Large intestine (tissue), 12 donors: ENCODE measurements at places on chromosomes 13 and 19. TPM values are rescaled to one million over a fixed set of nuclear protein-coding genes. Genes with fewer than 3 reads are reported as not detected.

DNA sequence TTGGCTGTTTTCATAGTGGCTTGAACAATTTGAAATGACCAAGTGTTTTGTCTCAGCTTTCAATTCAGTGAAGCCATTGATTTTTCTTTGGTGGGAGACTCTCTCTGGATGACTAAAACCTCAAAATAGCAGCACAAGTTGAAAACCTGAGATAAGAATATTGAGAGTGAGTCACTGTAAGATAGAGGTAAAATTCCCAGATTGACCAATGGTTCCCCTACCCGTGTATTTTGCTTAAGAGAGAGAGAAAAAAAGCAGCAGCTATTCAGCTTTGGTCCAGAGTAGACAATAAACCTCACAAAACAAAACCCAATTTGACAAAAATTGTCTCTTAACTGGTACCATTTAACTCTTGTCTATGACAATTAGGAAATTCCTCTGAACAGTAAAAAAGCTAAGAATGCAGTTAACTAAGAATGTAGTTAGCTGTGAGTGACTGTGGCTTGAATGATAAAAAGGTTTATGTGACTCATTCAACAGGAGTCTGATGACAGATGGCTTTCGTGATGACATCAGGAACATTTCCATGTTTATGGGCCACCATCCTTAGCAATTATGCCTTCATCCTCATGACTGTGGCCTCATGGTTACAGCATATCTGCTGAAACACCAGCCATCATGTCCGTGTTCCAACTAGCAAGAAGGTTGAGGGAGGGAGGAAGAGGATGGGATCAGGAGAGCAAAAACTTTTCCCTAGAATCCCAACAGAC is 356.9 kb downstream of the NDFIP2 start:
- no peak overlapping the region for H3K4me3 ChIP-seq
- DNase-seq, result no peak
- H3K27me3 ChIP-seq, result no peaks in the 10 kb centered on the region

- peaks cover 7% of the 10 kb centered on the region for H3K4me1 ChIP-seq
- no peak overlapping the region for H3K4me3 ChIP-seq
- no peak for DNase-seq
Measured at GRCh38 chr19:33438987-33439781, 65.7 kb downstream of the CEBPG start.

DNA sequence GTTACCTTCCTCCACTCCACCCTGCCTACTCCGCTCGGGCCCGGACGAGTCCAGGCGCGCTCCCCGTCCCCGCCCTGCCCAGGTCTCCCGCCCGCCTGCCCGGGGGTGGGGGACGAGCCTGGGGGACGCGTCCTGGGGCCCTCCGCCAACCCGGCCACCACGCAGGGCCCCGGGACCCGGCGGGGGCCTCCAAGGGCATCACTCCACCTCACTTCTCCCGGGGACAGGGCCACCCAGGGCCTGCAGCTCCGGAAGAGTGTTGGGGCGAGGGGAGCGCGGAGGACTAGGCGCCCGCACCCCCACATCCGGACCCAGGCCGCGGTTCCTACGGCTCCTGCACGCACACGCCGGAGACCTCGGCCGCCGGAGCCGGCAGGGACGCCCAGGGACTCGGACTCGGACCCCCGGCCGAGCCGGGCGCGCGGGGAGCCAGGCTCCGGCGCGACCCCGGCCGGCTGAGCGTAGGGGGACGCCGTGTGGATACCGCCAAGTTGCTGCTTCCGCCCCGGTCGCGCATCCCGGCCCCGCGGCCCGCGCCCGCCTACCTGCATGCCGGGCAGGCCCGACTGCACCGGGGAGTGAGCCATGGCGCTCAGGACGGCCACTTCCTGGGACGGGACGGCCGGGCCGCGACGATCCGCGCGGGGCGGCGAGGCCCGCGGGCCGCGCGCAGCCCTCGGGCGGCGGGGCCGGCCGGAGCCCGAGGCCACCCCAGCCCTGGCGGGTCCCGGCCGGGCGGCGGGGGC is 534 bp downstream of the STK24 start:
- peaks cover 23% of the 10 kb centered on the region for H3K4me1 ChIP-seq
- H3K4me3 ChIP-seq, result peak overlapping the region; percentile 78
- H3K27ac ChIP-seq, result peak overlapping the region; percentile 97
- no peaks in the 10 kb centered on the region for H3K27me3 ChIP-seq
- DNase-seq, result peak; percentile 77

Gene ZNF320
- polyA plus RNA-seq, result 36.7 TPM

Gene RAVER1
- polyA plus RNA-seq, result 45.2 TPM

- H3K27me3 ChIP-seq, result no peaks in the 10 kb centered on the region
- no peak overlapping the region for H3K27ac ChIP-seq
- no peaks in the 10 kb centered on the region for H3K36me3 ChIP-seq
- DNase-seq, result peak; percentile 7
- no peak overlapping the region for H3K4me3 ChIP-seq
Measured at GRCh38 chr13:59250336-59251189, 913.2 kb downstream of the DIAPH3 start.

Gene LGI4
- 9.4 TPM for polyA plus RNA-seq

Gene NKG7
- 12.4 TPM for polyA plus RNA-seq

Gene ZNF382
- 5.4 TPM for polyA plus RNA-seq

GRCh38 chr13:20271441-20271840 is 39.3 kb upstream of the GJB6 start:
- no peak overlapping the region for H3K27ac ChIP-seq
- no peak for DNase-seq
- H3K36me3 ChIP-seq, result no peaks in the 10 kb centered on the region
- no peak overlapping the region for H3K4me3 ChIP-seq

DNA sequence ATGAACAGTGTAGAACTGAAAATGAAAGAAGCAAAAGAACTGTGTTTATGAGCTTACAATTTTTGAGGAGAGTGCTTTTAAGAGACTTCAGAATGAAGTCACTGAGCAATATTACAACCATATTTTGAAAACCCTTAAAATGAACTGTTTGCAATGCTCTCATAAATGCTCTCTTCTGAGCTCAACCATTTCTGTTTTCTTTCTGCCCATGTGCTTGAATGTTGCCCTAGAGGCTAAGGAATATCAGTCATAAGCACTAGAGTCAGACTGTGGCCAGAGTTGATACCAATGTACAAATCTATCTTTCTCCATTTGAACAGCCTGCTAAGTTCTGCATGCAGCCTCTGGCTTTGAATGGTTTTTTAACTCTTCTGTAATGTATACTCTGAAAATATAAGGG is 1092.8 kb downstream of the PCDH9 start:
- H3K27ac ChIP-seq, result no peak overlapping the region

DNA sequence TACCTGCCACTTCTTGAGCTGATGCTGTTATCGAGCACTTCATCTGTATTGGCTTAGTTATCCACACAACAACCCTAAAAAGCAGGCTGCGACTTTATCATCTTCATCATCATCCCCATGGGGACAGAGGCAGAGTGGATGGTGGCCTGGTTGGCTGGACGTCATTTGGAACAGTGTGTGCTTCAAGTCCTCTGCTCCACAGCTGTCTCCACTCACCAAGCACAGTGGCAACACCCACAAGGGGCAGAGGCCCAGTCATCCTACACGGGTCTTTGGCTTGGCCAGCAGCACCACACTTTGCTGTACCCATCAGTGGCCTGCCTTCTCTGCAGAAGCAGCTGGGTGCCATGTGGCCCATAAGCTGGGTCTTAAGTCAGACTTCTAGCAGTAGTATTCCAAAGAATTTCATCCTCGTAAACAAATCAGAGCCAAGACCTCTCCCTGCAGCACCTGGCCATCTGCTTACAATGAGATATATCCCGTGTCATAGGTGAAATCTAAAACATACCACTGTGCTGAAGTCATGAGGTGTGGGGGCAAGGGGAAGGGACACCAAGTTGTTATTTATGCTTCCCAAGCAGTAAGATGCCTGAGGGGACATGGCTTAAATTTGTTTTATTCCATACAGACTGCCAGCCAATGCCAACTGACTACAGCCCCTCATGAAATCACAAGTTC is 47.9 kb upstream of the EPHX3 start:
- no peak for DNase-seq
- H3K4me3 ChIP-seq, result no peak overlapping the region
- H3K36me3 ChIP-seq, result peaks cover 3% of the 10 kb centered on the region
- no peak overlapping the region for H3K27ac ChIP-seq
- no peaks in the 10 kb centered on the region for H3K27me3 ChIP-seq

Gene SIGLEC11
- polyA plus RNA-seq, result 23.8 TPM

GRCh38 chr19:2905918-2906519 is 5.3 kb downstream of the ZNF57 start:
- H3K27ac ChIP-seq, result no peak overlapping the region
- no peak for DNase-seq
- no peaks in the 10 kb centered on the region for H3K27me3 ChIP-seq
- H3K36me3 ChIP-seq, result peaks cover 5% of the 10 kb centered on the region
- no peak overlapping the region for H3K4me3 ChIP-seq

- DNase-seq, result no peak
- H3K27me3 ChIP-seq, result no peaks in the 10 kb centered on the region
- no peaks in the 10 kb centered on the region for H3K36me3 ChIP-seq
- no peak overlapping the region for H3K4me3 ChIP-seq
- no peak overlapping the region for H3K27ac ChIP-seq
Measured at GRCh38 chr13:95298971-95299621, 2.2 kb downstream of the ABCC4 start.

Gene GNG7
- 2.2 TPM for polyA plus RNA-seq

Gene CNN1
- 119 TPM for polyA plus RNA-seq

- no peaks in the 10 kb centered on the region for H3K4me1 ChIP-seq
- peaks cover 6% of the 10 kb centered on the region for H3K36me3 ChIP-seq
- DNase-seq, result no peak
- no peak overlapping the region for H3K27ac ChIP-seq
- H3K4me3 ChIP-seq, result no peak overlapping the region
Measured at GRCh38 chr13:44951184-44951583, 38.1 kb downstream of the NUFIP1 start.

- H3K4me3 ChIP-seq, result no peak overlapping the region
- no peaks in the 10 kb centered on the region for H3K27me3 ChIP-seq
- no peaks in the 10 kb centered on the region for H3K4me1 ChIP-seq
- H3K36me3 ChIP-seq, result no peaks in the 10 kb centered on the region
- no peak overlapping the region for H3K27ac ChIP-seq
- no peak for DNase-seq
Measured at GRCh38 chr13:29474991-29475390, 120.5 kb downstream of the SLC7A1 start.

DNA sequence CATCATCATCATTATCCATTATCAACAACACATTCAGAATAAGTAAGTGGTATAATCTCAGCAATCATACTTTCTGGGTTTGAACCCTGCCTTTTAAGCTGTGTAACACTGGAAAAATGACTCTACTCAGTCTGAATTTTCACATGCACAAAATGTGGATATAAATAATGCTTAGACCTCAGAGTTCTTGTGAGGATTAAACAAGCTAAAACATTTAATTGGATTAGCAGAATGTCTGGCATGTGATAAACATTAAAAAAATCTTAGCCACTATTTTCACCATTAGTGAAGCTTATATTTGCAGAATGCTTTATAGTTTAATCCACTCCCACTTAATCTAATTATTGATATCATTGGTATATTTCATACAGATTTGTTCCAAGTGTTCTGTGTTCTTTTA is 412.3 kb downstream of the RFC3 start:
- no peak for DNase-seq
- no peaks in the 10 kb centered on the region for H3K4me1 ChIP-seq
- H3K27me3 ChIP-seq, result no peaks in the 10 kb centered on the region
- H3K36me3 ChIP-seq, result no peaks in the 10 kb centered on the region
- no peak overlapping the region for H3K27ac ChIP-seq

Gene RCBTB2
- 14.5 TPM for polyA plus RNA-seq

DNA sequence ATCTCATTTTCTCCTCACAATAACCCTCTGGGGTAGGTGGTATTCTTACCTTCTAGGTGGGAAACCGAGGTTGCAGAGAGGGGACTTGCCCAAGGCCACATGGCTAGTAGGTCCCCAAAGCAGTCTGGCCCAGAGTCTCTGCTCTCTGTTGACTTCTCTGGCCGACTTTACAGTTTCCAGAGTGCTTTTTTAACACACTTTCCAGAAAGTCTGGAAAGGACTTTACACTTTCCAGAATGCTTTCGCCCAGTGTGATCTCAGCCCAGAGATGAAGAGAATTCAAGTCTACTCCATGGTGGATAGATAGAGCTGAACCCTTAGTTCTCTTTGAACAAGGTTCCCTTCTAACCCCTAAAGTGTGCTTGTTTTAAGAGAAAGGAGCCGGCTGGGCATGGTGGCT is 12.2 kb downstream of the ARHGAP35 start:
- no peak overlapping the region for H3K4me3 ChIP-seq
- H3K27me3 ChIP-seq, result no peaks in the 10 kb centered on the region
- H3K27ac ChIP-seq, result no peak overlapping the region
- DNase-seq, result no peak
- H3K36me3 ChIP-seq, result no peaks in the 10 kb centered on the region
- H3K4me1 ChIP-seq, result peaks cover 7% of the 10 kb centered on the region

GRCh38 chr19:53912653-53913052 is 3.6 kb downstream of the CACNG7 start:
- no peaks in the 10 kb centered on the region for H3K4me1 ChIP-seq
- H3K27me3 ChIP-seq, result peaks cover 43% of the 10 kb centered on the region
- H3K36me3 ChIP-seq, result no peaks in the 10 kb centered on the region
- H3K4me3 ChIP-seq, result no peak overlapping the region
- no peak overlapping the region for H3K27ac ChIP-seq
- no peak for DNase-seq

Gene ODAD3
- polyA plus RNA-seq, result 0.79 TPM

DNA sequence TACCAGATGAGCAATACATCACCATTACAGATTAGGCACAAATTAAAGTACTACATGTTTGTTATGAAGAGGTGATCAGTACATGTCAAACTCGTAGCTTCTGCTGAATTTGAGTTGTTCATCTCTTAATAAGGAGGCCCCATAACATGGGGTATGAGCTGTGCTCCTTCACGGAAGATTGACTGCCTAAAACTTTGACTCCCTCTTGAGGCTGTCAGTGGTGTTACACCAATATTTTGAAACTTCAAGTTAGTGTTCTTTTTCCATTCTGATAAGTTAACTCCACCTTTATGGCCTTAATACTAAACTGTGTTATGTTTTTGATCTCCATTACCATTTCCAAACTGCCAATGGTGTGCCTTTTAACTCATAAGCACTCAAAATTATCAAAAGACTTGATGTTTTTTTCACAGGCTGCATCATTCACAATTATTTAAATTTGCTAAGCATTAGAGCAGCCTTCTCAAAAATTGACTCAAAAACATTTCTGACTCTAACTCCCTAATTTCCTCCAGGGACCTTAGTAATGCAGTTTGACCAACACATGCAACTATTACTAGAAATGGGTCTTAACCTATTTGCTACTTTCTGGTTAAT is 1591.5 kb downstream of the PCDH9 start:
- DNase-seq, result no peak
- H3K4me3 ChIP-seq, result no peak overlapping the region
- no peaks in the 10 kb centered on the region for H3K27me3 ChIP-seq

GRCh38 chr13:68261105-68261504 is 1031.0 kb upstream of the PCDH9 start:
- H3K36me3 ChIP-seq, result no peaks in the 10 kb centered on the region
- H3K27me3 ChIP-seq, result no peaks in the 10 kb centered on the region
- H3K4me3 ChIP-seq, result no peak overlapping the region
- no peak for DNase-seq
